Fibroblast of lung (primary cell): ENCODE measurements at places on chromosomes 2 and 18. TPM values are rescaled to one million over a fixed set of nuclear protein-coding genes. Genes with fewer than 3 reads are reported as not detected.

The CD8B2 gene
- not detected in 2 replicates for total RNA-seq

The KATNAL2 gene
- total RNA-seq: 3.8 and 4.6 TPM in 2 replicates

The RDH14 gene
- total RNA-seq: 26.6 and 26.7 TPM in 2 replicates

The KCNG2 gene
- total RNA-seq: 6.4 and 10.1 TPM in 2 replicates

The DSEL gene
- total RNA-seq: 51.1 and 157 TPM in 2 replicates

The IWS1 gene
- total RNA-seq: 34.7 and 44.1 TPM in 2 replicates

The IL36B gene
- not detected in 2 replicates for total RNA-seq

The LANCL1 gene
- total RNA-seq: 32.6 and 56.1 TPM in 2 replicates

The TEX44 gene
- not detected in 2 replicates for total RNA-seq

The RAB6D gene
- total RNA-seq: under 0.01 TPM in 1 of 2 replicates, not detected in the other

The SELENOI gene
- 13.1 and 18.8 TPM in 2 replicates for total RNA-seq

The CPO gene
- total RNA-seq: under 0.01 TPM in 1 of 2 replicates, not detected in the other

The SPATA3 gene
- not detected in 2 replicates for total RNA-seq

The MYO7B gene
- total RNA-seq: under 0.01 TPM in 1 of 2 replicates, not detected in the other

The RUFY4 gene
- not detected in 2 replicates for total RNA-seq

The DCDC2C gene
- total RNA-seq: not detected in 2 replicates

The GPR45 gene
- total RNA-seq: not detected in 2 replicates

The COL4A4 gene
- total RNA-seq: 0.17 and 0.51 TPM in 2 replicates

The CCDC121 gene
- 1.8 and 2.0 TPM in 2 replicates for total RNA-seq

The FOXI3 gene
- not detected in 2 replicates for total RNA-seq

The NEU2 gene
- not detected in 2 replicates for total RNA-seq

The CCL20 gene
- not detected in 2 replicates for total RNA-seq

The UGT1A5 gene
- total RNA-seq: not detected in 2 replicates

The CPLX4 gene
- total RNA-seq: not detected in 2 replicates

The XDH gene
- total RNA-seq: under 0.01 and 0.50 TPM in 2 replicates

The CYTIP gene
- not detected in 2 replicates for total RNA-seq

The SERPINB12 gene
- not detected in 2 replicates for total RNA-seq

The TDRD15 gene
- total RNA-seq: not detected in 2 replicates

The COL3A1 gene
- 925 and 2,431 TPM in 2 replicates for total RNA-seq

The CHST9 gene
- total RNA-seq: not detected in 2 replicates

The CIDEA gene
- 0.26 and 1.7 TPM in 2 replicates for total RNA-seq

The TNFAIP6 gene
- total RNA-seq: 33.1 and 53.8 TPM in 2 replicates

The SIX2 gene
- under 0.01 TPM in 1 of 2 replicates, not detected in the other for total RNA-seq

The MERTK gene
- 1.8 and 6.6 TPM in 2 replicates for total RNA-seq

The GKN1 gene
- total RNA-seq: not detected in 2 replicates

The B4GALT6 gene
- 1.3 and 1.5 TPM in 2 replicates for total RNA-seq

The GRHL1 gene
- 0.77 and 0.99 TPM in 2 replicates for total RNA-seq

The CNRIP1 gene
- 34.7 and 39.8 TPM in 2 replicates for total RNA-seq

The FAM237A gene
- total RNA-seq: not detected in 2 replicates

The CROCC2 gene
- total RNA-seq: 0.33 and 0.51 TPM in 2 replicates
